ENCODE measurements at places on chromosomes 6 and 20. TPM values are rescaled to one million over a fixed set of nuclear protein-coding genes. Genes with fewer than 3 reads are reported as not detected.
A peak's percentile ranks its signal among the peaks of the same experiment; 100 is the strongest.

CTAGE9 gene
- not detected for total RNA-seq

AGER gene
- total RNA-seq, result 5.7 TPM

HLA-DPB1 gene
- total RNA-seq, result 0.55 TPM

RGL2 gene
- 25.5 TPM for total RNA-seq

CCN6 gene
- 0.60 TPM for total RNA-seq

PI16 gene
- total RNA-seq, result not detected

SLC24A3 gene
- 6.1 TPM for total RNA-seq

NKX2-2 gene
- 0.57 TPM for total RNA-seq

PSORS1C1 gene
- 0.88 TPM for total RNA-seq

PRL gene
- total RNA-seq, result 0.83 TPM

DNA sequence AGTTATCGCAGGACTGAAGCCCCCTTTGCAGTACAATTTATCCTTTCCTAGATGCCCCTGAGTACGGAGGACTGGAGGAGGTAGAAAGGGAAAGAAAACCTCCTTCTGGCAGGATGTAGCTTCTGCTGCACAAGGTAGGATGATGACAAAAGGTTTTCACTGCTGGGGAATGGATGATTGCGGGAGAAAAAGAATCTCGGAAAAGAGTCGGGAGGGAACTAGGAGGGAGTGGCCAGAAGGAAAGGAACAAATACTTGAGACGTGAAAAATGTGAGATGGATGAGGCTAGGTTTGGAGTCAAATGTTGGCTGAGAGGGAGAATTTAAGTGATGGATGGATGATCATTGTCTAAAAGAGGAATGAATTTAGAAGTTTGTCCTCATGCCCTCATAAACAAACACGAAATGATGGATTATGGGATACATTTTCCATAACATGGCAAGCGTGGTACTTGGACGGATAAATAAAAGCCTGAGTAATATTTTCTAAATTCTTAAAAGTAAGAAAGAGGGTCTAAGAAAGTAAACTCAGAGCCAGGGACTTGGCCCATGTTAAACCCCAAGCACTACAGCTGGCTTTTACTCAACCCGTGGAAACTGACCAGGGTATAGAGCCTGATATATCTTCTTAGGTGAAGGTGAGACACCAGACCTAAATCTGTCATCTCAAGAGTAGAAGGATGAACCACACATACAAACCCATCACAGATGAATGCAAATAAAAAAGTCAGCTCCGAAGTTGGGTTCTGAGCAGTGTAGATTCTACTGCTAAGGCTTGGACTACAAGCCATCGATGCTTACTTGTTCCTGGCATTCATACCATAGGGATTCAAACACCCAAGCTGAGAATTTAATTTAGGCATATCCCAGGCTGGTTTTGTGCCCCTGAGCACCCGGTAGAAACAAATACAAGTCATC, 72.4 kb downstream of the HFE start:
- no peak for ATAC-seq

- no peak for ATAC-seq
These were observed 134.8 kb downstream of the JPH2 start for GRCh38 chr20:44052166-44052565.

- ATAC-seq, result no peak
These were observed 518 bp downstream of the PEX6 start for GRCh38 chr6:42978487-42978838.

GRCh38 chr20:50838322-50838625, 43.4 kb downstream of the BCAS4 start:
- no peak for ATAC-seq

DNA sequence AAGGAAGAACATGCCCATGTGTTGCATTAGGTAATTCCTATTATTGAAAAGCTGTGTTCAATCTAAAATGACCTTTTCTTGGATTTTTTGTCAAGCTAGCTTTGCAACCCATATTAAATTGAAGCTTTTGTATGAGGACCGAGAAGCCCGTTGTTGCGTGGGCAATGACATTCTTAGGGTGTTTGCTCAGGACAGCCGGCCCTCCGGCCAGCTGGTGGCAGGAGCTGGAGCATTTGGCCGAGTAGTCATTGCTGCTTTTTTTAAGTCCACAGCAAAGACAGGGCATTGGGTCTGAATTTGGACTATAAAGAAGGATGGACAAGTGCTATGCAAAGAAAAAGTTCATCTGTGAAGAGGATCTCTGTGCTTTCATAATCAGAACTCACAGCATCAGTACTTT, 365.8 kb downstream of the SAMD5 start:
- ATAC-seq, result no peak

GRCh38 chr6:53984163-53984562, 127.1 kb upstream of the MLIP start:
- ATAC-seq, result peak; percentile 22

GRCh38 chr6:161318456-161318855, 44.6 kb upstream of the AGPAT4 start:
- ATAC-seq, result peak; percentile 88

GRCh38 chr20:36830791-36831691, 44.9 kb upstream of the TLDC2 start:
- ATAC-seq, result no peak

DNA sequence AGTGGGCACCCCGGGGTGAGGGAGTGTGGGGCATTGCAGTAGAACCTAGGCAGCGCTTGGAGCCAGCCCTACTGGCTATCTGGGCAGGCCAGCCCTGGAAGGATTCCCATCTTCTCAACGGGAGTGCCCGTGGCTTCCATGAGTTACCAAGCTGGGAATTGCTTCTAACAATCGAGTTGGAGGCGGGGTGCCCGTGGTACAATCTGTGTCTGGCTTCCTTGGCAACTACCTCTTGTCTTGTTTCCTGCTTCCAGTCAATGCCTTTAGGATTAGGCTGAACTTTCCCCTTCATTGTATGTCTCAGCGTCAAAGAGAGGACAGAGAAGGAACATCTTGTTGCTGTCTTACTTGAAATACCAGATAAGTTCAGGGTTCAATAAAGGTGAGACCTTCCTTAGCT, 33.3 kb downstream of the PPP1R14C start:
- no peak for ATAC-seq

DNA sequence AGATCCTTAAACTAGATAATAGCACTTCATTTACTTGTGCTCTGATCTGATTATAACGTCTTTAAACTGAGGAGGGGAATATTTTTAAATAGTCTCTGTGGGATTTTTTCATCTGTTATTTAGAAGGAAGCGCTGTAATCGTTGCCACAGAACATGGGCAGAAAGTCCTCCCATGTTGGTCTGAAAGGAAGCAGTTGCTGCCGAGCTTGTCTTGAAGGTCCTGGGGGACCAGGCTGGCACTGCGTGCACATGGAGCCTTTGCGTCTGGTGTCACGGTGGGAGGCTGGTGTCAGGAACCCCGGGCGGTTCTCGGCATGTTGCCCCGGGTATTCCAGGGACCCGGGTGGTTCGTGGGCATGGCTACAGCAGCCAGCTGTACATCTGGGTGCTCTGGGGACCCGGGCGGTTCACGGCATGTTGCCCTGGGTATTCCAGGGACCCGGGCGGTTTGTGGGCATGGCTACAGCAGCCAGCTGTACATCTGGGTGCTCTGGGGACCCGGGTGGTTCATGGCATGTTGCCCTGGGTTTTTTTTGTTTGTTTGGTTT, 11.5 kb downstream of the TPD52L2 start:
- ATAC-seq, result no peak

GRCh38 chr20:407953-408842, at the start of gene RBCK1:
Gene RBCK1 (plus strand): TSS chr20:408299. CDS start chr20:408758, 459 bp downstream.
- peak; percentile 76 for ATAC-seq

- ATAC-seq, result no peak
These were observed 12.0 kb upstream of the RAET1E start for GRCh38 chr6:149909701-149910470.

GRCh38 chr20:50412069-50412468, 98.1 kb upstream of the PTPN1 start:
- ATAC-seq, result no peak

DNA sequence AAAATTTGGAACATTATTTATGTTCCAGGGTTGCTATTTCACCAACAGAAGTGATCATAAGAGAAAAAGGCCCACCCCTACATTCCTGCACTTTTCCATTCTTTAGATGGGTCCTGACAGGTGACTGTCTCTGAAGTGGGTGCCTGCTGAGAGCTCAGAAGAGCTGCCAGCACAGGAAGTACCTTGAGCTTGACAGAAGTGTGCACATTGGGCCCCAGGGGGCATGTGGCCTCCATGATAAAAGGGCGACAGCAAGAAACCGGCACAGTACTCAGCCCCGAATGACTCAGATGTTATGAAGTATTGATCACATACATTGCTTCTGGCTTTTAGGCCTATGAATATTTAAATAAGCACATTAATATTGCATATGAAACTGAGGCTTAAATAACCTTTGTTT, 150.4 kb downstream of the PCSK2 start:
- no peak for ATAC-seq

DNA sequence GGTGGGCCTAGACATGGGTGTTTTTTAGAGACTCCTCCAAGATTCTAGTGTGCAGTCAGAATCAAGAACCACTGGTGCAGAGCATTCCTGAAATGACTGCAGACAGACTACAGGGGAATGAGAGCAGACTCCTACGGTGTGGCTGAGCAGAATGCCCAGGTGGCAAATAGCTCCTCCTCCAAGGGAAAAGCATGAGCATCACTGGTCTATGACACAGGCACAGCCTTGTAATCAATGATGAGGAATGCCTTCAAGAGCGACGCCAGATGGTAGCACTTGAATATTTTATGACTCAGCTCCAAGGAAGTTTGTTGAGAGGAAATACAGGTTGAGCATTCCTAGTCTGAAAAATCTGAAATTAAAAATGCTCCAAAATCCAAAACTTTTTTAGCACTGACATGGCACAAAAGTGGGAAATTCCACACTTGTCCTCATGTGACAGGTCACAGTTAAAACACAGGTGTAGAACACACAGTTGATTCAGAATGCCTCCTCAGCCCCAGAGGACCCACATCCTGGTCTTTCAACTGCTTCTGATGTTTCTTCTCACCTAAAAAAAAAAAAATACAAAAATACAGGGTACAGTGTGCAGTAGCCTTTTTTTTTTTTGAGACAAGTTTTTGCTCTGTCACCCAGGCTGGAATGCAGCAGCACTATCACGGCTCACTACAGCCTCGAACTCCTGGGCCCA, 10.6 kb upstream of the FAM8A1 start:
- ATAC-seq, result peak; percentile 77

DNA sequence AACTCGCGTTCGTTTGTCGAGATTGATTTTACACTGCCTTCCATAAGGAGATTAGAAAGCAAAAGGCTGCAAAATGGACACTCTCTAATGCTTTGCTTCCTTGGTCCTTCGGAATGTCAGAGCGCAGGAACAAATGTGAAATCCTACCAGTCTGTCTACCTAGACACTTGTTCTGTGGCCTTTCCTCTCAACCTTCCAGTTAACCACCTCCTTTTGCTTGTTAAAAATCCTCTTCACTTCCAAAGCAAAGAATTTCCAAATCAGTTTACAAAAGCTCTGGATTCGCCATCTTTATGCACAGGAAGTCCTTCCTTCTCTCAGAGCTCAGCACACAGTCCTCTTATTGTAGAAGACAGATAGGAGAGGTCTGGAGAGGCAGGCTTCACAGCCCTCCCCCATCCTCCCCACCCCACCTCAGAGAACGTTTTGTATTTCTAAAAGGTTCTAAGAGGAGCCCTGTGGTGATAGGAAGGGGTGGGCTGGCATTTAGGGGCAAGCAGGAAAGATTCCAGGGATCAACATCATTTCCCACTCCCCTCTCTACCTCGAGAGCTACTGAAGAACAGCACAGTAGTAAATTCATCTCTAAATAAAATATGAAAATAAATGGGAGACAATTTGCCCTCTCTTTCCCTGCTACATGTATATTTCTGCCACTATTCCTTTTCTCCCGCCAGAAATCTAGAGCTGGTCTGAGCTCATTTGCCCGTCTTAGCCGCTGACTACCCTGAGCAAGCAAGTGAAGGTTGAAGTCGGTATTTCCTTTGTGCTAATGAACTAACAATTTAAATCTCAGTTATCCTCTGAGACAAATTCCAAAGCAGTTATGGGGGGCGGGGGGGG, 18.9 kb downstream of the TFAP2A start:
- ATAC-seq, result no peak

- ATAC-seq, result no peak
These were observed 28.9 kb downstream of the FUCA2 start for GRCh38 chr6:143482593-143482992.

DNA sequence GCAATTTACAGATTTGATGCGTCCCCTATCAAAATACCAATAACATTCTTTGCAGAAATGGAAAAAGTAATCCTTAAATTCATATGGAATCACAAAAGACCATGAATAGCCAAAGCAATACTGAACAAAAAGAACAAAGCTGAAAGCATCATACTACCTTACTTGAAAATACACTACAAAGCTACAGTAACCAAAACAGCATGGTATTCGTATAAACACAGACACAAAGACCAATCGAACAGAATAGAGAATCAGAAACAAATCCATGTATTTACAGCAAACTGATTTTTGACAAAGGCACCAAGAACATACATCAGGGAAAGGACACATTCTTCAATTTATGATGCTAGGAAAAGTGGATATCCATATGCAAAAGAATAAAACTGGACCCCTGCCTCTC, 206.5 kb upstream of the PDE10A start:
- no peak for ATAC-seq

- no peak for ATAC-seq
These were observed 98.5 kb downstream of the ANKS1A start for GRCh38 chr6:34987506-34987905.

DNA sequence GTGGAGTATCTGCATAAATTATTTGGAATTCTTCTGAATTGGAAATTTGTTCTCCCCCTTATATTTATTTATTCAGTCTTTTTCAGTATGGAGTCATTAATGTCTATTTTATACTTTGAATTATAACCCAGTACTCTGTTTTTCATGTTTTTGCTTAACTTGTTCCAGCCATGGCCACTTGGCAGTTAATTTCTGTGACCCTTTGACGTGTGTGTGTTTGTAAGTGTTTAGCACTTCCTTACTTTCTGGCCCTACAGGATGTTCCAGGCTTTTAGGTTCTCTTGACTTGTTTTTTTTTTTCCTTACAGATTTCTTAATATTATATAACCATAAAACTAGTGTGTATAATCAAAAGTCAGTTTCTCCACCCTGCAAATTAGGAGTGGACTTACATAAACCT, 24.1 kb downstream of the ENPP1 start:
- ATAC-seq, result no peak

DNA sequence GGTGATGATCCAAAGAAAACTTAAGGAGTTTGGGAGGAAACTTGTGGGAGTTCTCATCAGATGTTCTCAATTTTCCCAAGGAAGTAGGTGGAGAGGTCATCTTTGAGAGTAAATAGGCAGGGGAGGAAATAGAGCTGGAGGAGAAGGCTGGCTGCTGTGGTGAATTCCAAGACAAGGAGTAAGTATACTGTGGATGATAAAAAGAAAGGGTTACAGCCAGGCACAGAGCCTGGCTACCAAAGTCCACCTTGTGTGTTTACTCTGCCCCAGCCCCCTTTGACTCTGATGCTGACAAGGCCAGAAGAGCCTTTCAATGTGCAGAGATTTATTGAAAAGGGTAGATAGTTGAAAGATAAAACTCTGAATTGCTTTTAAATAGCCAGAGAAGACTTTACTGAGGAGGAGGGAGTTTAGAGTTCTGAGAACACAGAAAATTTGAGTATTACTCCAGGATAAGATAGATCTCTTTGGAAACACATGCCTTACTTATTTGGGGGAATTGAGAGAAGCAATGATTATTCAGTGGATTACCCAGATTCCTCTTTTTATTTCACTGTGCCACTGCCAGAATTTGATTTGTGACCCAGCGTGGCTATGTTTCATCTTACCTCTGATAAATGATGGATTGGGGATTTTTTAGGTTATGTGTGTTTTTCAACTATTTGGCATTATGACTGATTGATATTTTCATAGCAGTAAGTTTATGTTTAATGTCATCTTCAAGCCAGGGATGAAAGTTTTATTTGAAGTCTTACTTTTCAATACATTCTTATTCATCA, 182.6 kb upstream of the JAG1 start:
- ATAC-seq, result no peak

- peak; percentile 78 for ATAC-seq
These were observed 63.7 kb downstream of the GPX5 start for GRCh38 chr6:28589234-28589956.
